NCI-H1694 treated with DMSO at 0.1 percent for 48 hours (cell line): ENCODE measurements at places on chromosomes 6 and 20.

DNA sequence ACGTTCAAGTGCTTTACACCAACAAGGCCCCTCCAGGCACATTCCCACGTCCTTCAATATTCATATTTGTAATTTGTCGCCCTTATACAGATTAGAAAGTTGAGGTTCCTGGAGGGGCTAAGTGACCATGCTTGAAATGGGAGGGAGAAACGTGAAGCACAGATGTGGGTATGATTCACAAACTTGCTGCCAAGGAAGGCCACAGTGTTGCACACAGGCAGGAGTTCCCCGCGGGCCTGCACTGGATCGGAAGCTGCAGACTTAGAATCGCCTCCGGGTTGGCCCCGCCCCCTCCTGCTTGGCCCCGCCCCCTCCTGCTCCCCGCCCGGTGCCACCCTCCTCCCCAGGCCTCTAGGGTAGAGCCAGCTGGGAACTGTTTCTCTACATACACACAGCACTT lies 58.2 kb upstream of the QKI start:
- DNase-seq = no peak

DNA sequence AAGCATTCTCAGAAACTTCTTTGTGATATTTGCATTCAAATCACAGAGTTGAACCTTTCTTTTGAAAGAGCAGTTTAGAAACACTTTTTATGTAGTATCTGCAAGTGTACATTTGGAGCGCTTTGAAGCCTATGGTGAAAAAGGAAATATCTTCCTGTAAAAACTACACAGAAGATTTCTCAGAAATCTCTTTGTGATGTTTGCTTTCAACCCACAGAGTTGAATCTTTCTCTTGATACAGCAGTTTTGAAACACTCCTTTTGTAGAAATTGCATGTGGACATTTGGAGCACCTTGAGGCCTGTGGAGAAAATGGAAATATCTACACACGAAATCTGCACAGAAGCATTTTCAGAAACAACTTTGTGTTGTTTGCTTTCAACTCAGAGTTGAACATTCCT lies 612.3 kb upstream of the ZNF337 start:
- no peak for DNase-seq

DNA sequence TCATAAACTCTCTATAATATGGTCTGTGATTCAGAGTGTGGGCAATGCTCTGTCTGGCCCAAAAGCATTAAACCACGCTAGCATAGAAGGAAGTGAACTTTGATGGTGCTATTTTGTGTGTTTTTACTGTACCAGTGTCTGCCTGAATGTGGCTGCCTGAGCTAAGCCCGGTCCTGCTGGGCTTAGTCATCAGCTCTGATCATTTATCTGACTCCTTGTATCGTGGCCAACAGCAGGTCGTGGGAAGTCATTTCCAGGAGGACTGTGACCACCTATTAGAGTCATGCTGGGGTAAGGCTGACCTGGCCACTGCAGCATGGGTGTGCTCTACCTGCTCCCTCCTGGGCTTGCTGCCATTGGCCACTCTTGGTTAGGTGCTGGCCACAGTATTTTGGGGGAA lies 239.1 kb upstream of the CEP162 start:
- no peak for DNase-seq

DNA sequence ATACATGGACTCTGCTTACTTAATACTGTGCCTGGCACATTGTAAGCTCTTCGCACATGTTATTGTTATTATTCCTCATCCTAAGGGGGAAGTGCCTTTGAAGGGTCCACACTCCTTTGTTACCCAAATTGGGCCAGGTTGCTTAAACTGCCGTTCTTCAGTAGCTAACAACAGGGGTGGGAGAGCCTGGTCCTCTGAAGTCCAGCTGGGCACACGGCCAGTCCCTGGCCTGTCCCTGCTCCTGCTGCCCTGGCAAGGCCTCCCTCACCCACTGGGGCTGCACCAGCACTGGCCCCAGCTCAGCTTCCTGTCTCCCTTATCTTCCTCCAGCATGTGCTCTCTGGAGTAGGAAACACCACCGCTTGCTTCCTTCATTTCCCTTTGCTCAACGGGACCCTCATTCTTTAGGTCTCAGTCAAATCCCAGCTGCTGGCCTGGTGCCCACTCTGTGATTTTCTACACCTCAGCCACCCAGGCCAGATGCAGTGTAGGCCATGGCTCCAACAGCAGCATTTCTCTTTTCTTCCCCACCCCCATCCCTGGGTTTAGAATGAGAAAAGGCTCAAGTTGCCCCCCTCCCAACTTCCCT lies 5.5 kb upstream of the PROCR start:
- no peak for DNase-seq

DNA sequence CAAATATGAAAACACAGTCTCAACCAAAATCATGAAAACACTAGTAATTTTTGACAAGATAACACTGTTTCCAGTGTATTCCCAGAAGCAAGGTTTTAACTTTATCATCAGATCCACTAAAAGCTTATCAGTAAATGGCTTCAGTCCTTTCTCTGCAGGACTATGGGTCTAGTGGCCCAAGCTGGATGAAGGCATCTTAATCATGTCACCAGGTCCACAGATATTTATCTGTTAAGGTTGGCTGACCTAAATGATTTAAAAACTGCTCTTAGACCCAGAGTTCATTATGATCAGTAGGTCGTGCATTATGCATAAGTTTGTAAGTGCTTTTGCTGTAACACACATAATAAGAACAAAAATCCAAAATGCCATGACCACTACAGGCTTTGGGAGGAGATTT lies 118.0 kb downstream of the MAP3K7 start:
- no peak for DNase-seq

GRCh38 chr6:159404296-159404695 lies 235.1 kb downstream of the FNDC1 start:
- no peak for DNase-seq

GRCh38 chr6:72811971-72812421 lies 190.1 kb downstream of the KCNQ5 start:
- no peak for DNase-seq

DNA sequence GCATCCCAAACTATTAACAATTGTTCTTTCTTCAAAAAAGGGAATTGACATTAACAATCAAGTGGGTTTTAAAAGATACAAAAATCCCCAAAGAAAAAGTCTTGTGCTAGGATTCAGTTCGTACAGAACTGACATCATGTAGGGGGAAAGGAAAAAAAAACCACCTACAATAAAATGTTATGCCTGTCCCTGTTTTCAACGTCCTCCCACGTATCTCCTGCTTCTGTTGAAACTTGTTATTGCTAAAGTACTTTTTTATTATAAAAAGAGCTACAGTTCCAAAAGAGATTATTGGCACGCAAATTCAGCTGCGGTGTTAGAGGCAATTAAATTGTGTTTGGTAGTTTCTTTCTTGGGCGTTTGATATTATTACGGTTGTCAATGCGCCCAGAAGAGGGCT lies 102.8 kb upstream of the PHACTR1 start:
- DNase-seq = no peak

- no peak for DNase-seq
These were observed 398.0 kb downstream of the BTBD3 start for GRCh38 chr20:12315652-12316051.

DNA sequence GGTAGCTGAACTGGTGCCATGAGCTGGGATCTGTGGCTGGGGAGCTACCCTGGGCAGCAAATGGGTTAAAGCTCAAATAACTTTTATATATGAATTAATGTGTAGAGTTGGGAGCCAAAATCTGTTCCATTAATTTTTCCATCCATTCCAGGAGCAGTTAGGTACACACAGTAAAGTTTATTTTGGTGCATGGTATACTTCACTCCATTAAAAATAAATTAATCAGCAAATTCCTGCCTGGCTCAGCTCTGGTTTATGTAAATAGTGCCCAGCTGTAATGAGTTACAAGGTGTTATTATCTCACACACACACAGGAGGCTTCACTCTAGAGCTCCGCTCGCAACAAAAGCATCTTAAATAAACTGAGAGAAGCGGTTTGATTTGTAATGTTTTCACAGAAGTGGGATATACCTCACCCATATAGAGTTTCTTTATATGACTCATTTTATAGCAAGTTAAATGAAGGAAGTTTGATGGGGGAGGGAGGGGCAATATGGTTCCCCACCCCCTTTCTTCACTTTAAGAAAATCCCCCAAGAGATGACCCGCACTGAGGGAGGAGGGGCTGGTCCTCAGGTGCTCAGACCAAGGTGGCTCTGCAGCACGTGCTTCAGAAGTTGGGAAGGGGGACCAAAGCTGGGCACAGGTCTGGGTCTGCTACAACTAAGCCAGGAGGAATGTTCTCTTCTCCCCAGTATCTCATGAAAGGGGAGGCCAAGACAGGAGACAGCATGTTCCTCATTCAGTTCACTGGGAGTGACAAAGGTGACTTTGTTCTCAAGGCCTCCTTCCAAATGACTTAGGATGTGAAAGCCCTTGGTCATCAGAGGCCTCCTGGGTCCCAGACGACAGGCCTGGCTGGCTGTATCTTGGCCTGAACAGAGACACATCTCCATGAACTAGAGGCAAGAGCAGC lies 10.5 kb upstream of the FAM83C start:
- DNase-seq = no peak

- no peak for DNase-seq
These were observed 25.1 kb downstream of the ZNF133 start for GRCh38 chr20:18313411-18313810.

DNA sequence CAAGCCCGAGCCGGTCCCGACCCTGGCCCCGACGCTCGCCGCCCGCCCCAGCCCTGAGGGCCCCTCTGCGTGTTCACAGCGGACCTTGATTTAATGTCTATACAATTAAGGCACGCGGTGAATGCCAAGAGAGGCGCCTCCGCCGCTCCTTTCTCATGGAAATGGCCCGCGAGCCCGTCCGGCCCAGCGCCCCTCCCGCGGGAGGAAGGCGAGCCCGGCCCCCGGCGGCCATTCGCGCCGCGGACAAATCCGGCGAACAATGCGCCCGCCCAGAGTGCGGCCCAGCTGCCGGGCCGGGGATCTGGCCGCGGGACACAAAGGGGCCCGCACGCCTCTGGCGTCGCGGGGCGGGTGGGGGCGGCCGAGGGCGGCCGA lies 37.5 kb downstream of the YTHDF1 start:
- no peak for DNase-seq

GRCh38 chr20:23205211-23205610 lies 119.1 kb upstream of the CD93 start:
- DNase-seq = no peak

GRCh38 chr6:137487869-137488149 lies 6.4 kb downstream of the OLIG3 start:
- no peak for DNase-seq

- DNase-seq = no peak
These were observed 463 bp upstream of the HLA-DMB start for GRCh38 chr6:32941214-32941768.

- no peak for DNase-seq
These were observed 503.6 kb downstream of the MMUT start for GRCh38 chr6:48959251-48960060.

DNA sequence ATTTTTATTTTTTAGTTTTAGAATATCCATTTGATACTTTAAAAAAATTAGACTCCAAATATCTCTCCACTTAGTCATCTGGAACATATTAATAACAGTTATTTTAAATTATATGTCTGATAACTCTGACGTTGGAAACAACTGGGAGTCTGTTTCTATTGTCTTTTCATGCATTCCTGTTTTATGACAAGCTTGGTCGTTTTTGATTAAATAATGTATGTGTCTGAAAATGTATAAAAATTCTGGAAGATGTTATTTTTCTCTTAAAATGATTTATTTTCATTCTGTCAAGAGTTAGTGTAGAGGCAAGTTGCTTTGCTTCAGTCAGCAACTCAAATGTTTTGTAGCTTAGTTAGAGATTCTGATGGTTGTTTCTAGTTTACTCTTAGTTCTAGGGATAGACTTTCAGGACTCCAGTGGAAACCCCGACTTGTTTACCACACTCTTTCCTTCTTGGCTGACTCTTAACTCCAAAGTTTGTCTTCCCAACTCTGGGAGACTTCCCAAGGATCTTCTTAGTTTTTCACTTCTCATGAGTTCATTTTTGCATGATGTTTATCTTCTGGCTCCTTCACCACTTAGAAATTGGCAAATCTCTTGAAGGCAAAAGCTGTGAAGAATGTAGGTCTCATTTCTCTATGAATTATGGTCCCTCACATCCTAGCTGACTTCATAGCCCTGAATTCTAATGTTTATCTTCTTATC lies 190.9 kb downstream of the LAMA2 start:
- no peak for DNase-seq

DNA sequence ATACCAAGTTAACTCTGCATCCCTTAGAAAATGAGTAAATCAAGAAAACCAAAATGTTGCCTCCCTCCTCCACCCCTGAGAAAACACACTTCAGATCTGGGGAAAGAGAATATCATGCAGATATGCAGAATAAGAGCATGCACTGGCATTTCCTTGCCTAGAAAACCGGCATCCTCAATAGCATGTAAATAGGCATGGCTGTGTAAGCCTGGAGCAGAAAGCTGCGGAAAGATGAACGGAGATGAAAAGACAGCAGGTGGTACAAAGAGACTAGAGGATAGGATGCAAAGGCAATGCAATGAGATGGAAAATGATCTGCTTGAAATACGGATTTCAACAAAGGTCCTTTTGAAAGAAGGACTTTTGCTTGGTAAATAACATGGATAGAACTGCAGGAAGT lies 10.3 kb upstream of the GGTLC1 start:
- DNase-seq = no peak

DNA sequence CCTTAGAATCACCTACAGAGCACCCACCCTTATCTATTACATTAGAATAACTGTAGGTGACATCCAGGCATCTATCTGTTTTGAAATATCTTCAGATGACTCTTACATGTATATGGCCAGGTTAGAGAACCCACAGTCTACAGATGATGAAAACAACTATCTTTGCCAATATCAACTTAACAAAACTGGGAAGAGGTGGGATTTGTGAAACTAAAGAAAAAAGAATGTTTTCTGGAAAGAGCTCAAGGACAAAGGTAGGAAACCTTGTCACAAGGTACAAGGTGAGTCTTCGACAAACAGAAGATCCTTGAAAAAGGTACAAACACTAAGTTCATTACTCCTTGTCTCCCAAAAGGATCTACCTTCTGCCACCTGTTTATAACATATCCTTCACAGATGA lies 47.0 kb upstream of the DST start:
- DNase-seq = no peak

- no peak for DNase-seq
These were observed 58.5 kb downstream of the SUN5 start for GRCh38 chr20:32945710-32946221.
